Left ventricle myocardium superior (tissue), 1 donor: ENCODE measurements at places on chromosomes 6 and 20.

DNA sequence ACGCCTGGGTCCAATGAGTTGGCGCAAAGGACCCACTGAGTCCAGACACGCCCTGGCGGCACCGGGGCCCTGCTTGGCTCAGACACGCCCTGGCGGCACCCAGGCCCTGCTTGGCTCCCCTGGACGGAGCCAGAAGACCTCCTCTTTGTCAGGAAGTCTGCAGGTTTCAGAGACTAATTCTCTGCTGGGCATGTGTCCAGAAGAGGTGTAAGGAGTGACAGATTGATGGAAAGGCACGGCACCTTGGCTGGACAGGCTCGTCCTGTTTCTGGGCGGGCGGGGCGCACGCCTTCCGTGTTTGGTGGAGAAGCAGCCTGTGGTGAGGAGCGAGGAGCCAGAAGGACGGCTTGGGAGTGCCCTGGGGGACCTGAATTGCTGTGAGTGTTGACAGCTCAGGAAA, 23.1 kb upstream of the DACT2 start:
- no peak for DNase-seq

GRCh38 chr6:82415820-82416219, 52.2 kb downstream of the TPBG start:
- DNase-seq, result no peak

- DNase-seq, result peak; percentile 61
These were observed 65.8 kb downstream of the PHACTR2 start for GRCh38 chr6:143743301-143744166.

DNA sequence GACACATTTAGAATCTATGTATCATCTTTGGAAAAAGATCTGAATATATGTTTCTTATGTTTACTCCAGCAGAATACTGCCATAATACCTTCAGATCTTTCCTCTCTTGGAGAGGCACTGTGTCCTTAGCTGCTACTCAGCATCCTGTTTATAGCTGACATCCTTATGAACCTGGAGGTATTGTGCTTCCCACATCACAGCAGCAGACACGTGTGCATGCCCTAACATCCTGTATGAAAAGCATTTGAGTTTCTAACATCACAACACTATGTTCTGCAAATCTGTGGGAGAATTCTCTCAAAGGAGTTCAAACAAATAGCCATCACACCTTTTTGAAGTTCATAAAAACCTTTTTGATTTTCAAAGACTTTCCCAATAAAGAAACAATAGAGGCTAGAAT, 216.0 kb downstream of the GJA1 start:
- DNase-seq, result no peak

DNA sequence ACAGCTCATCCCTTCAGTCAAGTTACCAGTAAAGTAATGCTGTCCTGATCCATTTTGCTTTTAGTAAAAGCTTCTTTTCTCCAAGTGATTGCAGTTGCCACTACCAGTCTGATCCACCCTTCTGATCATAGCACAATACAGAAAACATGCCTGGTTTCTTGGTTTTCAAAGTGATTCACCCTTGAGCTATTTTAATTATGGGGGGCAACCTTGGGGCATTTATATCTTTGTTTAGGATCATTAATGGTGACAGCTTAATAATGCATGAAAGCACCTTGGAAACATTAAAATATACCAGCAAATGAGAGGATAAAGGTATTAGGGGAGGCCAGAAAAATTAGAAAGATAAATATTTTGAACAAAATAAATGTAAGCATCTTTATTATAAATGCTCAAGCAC, 38.4 kb downstream of the LRRC1 start:
- DNase-seq, result no peak

DNA sequence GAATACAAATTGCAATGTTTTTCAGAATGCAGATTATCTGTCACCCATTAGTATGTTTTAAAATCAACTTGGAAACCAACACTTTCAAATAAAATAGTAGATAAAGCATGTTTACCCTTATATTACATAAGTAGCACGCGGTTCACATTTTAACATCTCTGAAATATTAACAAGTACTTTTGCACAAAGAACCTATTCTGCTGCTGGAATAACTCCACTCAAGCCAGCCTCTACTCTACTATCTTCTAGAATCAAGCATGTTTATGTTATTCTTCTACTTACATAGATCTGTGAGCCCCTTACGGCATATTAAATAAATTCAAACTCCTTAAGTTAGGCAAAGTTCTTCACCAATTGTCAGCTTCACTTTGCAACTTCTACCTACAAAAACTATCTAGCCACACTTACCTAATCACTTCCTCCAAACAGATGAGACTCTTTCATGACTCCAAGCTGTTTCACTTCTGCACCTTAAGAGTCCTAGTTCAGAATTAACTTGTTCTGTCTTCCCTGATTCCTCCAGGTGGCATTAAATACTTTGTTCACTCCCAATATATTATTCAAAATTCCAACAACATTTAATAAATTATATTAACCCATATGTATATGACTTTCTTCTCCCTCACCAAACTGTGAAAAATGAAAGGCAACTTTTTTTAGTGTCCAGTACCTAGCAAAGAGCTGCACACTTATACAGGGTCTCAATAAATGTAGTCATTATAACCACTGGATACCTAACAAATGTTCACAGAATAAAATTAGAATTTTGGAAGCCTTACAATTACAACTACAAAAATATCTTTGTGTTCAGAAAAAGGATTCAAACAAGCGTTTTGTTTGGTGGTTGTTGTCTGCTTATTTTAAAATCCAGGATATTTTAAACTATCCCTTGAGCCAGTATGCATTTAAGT, 12.1 kb downstream of the CEP85L start:
- DNase-seq, result no peak
